ENCODE measurements at places on chromosomes 1 and 21.
A peak's percentile ranks its signal among the peaks of the same experiment; 100 is the strongest.

DNA sequence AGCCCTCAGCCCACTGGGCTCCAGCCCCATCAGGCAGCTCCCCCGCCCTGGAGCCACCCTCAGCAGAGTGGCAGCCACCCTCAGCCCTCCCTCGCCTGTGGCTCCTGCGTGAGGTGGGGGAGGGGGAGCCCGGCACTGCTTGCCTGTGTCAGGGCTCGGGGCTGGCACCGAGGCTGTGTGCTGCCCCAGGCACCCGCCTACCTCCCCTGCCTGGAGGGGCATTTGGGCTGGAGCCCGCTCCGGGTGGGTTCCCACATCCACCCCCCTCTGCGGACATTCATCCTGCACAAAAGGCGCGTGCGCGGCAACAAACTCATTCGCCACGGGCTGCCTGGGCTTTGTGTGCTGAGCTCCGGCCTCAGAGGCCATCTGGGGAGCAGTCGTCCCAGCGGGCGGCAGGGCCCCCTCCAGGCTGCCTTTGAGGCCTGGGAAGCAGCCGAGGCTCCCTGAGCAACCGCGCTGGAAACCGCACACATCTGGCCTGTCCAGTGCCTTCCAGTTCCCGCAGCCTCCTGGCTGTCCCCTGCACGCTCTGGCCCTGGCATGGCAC lies 12.6 kb upstream of the TNFRSF14 start:
- no peak for DNase-seq

GRCh38 chr1:95582746-95583145 lies 348.7 kb downstream of the RWDD3 start:
- no peak for DNase-seq

DNA sequence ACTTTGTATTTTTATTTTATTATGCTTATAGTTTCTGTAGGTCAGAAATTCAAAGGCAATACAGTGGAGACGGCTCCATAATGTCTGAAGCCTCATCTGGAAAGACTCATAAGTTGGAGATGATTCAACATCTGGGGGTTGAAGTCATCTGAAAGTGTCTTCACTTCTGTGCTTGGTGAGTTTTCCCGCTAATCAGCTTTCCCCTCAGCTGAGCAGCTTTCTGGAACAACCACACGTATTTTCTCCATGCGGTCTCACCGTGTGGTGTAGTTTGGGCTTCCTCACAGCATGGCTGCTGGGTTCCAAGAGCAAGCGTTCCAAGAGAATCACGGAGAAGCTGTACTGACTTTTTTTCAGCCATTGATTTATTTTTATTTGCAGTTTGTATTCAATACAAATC lies 7.6 kb upstream of the DDI2 start:
- no peak for DNase-seq

DNA sequence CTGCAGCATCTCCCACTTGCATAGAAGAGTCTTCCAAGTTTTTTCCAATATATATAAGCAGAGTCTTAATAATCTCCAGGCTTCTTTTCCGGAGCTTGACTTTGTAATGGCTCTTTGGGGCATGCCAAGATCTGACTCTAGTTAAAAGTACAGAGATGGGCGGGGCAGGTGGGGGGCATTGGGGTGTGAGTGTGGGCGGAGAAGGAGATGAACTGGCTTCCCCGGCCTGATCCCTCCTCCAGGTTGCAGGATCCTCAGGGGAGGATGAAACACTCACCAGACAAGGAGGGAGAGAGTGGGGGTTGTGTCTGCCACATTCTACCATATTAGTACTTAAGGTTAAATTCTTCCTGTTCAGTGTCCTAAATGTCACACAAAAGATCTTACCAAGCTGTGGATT lies 23.0 kb downstream of the S100A10 start:
- DNase-seq = no peak

DNA sequence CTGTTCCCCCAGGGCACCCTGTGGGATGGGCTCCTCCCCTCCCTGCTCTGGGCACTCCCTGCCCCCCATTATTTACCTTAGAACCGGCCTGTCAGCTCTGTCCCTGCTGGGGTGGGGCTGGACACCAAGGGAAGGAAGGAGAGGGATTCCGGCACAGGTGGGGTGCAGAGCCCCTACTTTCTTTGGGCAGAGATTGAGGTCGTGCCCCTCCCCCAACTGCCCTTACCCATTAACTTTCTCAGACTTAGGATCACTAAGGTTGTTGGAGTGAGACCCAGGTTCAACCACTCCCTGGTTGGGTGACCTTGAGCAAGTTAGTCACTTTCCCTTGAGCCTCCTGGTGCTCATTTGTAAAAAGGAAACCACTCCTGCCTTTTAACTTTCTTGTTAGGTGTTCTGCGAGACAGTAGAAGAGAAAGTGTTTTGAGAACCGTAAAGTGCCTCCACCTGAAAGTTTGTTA lies 57.0 kb upstream of the SYNC start:
- DNase-seq = no peak

DNA sequence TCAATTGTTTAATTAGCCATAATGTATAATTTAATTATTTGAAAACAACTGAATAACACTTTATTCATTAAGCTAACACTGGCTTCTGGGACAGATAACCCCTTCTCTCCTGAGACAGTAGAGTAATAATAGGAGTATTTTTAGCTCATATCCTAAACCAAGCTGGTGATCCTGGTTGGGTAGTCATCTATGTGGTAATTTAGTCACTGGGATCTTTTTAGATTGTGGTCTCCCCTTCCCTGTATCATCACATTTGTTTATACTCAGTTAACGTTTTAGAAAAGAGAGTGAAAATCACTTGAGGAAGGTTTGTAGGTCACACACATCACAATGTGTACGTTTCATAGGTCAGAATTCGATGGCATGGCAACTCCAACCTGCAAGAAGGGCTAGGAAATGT lies 1356.6 kb upstream of the ADGRL2 start:
- no peak for DNase-seq

DNA sequence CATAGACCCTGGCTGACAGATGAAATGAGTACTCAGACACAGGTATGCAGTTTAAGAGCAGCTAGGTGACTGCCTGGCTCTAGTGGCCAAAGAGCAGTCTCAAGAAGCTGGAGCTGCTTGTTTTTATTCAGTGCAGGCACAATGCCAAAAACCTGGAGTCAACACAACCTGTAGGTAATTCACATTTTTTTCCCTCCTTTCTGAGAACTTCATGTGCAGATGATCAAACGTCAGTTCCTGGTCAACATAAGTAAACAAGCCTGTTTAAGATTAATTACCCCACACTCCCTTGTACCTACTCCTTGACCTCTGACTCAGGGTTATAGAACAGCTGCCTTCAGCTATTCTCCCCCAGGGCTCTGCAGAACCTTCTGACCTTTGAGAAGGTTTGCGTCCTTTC lies 17.3 kb upstream of the ACADM start:
- no peak for DNase-seq

- no peak for DNase-seq
Measured at GRCh38 chr1:175287377-175287776, 94.8 kb upstream of the KIAA0040 start.

- no peak for DNase-seq
Measured at GRCh38 chr1:78141531-78142231, 95.9 kb downstream of the GIPC2 start.

DNA sequence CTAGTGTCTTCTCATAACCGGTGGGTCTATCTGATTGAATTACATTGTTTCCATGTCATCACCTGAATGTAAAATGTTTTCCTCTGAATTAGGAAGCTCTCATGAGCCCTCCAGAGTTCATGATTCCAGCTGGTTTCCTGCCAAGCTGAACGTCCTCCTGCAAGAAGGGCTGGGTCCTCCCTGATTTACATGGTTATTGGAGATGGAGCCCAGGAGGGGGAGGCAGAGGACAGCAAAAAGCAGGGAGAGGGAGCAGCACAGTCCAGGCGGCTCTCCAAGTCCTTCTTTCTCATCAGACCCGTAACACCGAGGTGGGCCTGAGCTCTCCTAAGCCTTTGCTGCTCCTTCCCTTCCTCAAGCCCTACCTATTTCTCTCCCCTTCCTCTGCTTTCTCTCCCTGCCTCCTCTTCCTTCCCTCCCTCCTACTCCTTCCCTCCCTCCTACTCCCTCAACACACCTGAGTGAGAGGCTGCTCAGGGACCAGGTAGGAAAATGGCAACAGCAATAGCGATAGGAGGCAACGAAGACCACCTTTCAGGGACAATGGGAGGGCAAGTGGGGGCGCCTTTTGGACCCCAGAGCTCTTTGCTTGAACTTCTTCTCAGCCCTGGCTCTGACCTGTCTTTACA lies 265.9 kb downstream of the PRDM2 start:
- DNase-seq = peak; percentile 68

- no peak for DNase-seq
Measured at GRCh38 chr21:38668541-38668940, 137.2 kb upstream of the ETS2 start.

DNA sequence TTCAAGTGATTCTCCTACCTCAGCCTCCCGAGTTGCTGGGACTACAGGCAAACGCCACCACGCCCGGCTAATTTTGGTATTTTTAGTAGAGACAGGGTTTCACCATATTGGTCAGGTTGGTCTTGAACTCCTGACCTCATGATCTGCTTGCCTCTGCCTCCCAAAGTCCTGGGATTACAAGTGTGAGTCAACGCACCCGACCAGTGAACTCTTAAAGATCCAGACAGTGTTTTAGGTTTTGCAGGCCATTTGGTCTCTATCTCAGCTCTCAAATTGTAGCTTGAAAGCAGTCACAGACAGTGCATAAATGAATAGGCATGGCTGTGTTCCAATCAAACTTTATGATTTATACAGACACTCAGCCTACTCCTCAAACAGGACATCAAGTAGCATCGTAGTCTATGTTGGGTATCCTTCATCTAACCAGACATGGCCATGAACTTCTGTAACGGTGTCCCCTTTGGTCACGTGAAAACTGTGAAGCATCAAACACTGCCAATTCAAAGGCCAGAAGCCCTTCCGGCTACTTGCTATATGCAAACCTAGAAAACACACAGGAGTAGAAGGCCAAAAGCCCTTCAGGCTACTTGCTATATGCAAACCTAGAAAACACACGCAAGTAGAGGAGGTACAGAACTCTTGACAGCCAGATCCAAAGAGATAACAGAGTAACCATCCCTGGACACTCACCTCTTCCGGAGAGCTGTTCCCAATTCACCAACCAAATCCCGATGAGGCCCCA lies 3.1 kb downstream of the FUCA1 start:
- no peak for DNase-seq

DNA sequence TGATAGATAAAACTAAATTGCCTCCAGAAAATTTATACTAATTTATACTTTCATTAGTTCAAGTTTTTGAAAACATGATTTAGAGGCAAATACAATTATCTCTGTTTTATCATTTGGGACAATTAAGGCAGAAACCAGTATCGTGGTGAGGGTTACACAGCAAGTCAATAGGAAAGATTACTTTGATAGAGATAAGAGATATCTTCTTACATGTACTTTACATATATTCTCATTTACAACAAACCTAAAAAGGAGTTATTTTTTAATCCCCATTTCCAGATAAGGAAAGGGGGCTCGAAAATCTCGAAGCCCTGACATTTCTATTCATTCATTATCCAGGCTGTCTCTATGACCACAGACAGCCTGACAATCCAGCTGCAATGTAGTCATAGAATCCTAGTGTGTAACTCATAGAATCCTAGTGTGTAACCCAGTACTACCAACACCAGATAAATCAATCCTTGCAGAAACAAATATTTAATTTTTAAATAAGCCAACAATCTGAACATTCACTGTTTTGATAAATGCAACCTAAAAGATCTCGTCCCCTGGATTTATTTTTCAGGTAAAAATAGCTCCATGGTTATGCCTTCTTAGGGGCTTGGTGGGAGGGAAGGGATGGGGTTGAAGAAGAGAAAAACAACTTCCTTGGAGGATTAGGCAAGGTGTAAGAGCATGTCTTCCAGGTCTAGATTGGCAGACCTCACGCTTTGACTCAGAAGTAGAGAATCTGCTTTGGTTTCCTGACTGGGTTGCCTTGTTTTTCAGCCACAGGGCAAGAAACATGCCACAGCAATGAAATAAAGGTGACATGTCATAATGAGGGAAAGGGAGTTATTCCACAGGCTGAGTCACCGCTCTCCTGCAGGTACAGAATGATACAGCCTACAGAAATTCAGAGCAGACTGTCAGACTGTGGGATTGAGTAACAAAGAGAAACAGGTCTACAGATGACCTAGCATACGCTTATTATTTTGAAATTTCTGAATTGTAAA lies 45.6 kb downstream of the IRF2BP2 start:
- no peak for DNase-seq

DNA sequence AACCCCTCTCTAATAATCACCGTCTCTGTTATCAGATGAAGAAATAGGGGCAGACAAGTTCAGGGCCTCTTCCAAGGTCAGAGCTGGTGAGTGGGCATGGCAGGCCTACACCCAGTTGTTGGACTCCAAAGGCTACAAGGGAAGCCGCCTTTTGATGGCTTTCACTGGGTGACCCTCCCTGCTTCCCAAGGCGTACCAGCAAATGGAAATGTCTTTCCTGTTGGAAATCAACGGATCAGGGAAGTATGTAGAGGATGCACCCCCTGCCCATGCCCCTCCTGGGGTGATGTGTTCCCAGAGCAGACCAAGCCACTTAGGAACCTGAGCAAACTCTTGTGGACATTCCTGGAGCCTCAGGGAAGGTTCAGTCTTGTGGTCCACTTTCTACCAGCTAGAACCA lies 47.4 kb downstream of the LGR6 start:
- DNase-seq = no peak

GRCh38 chr1:177249231-177249630 lies 78.5 kb downstream of the BRINP2 start:
- DNase-seq = no peak

DNA sequence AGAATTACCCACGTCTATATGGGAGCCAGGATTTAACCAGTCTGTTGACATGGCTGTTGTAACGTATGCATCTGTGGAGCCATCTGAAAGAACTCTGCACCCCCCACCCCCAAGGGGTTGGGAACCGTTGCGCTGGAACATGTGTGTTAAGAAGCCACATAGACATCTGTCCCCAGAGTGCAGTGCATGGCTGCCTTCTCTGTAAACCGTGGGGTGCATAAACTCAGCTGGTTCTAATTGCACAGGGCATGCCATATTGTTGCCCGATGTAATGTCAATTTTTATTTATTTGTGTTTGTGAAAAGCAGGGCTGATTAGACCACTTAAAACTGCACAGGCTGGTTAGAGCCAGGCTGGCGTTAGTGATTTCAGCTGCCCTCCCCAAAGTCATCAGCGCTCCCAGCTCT lies 70.1 kb upstream of the ROR1 start:
- DNase-seq = no peak

All from COLO829 (cell line).